Hindlimb muscle (tissue), 1 donor: ENCODE measurements at places on chromosomes 2 and 18.

DNA sequence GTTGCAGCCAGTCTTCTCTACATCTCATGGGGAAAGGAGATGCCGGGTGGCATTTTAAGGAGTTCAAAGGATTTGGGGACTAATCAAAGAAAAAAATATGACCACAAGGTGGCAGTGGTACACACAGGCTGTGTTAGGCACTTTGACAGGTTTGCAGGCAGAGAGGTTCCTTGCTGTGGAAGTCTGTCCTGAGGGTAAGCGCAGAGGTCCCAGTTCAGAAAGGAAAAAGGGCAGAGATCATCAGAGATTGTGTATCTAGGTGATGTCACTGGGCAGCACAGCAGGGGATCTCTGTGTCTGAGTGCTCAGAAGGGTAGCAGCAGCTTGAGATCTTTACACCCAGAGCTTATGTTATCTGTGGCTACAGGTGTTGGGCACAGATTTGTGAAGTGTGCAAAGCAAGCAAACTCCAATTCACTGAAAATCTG lies 231.4 kb downstream of the LRRTM1 start:
- DNase-seq, result peak; percentile 26

DNA sequence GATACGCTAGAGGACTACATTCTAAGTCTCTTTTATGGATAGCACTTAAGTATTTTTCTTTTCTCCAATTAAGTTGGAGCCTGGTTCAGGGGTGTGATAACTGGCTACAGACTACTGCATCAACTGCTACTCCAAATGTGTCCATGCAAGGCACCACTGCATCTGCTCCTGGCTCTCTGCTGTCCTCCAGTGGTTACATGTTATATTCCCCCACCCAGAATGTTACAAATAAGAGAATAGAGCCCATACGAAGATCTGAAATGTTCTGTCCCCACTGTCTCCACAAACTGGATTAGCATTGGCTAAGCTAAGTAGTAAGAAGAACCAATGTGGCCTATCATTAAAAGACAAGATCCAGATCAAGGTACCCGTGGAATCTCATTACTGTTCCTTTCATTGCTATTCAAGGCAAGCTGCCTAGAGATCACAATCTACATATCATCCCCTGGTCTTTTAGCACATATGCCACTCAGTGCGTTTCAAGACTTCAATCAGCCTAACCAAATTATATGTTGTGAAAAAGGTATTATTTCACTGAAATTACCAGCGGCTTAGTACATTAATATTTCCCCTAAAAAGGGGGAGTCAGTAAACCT lies 308.3 kb upstream of the SLC8A1 start:
- DNase-seq, result no peak

- DNase-seq, result no peak
Measured at GRCh38 chr2:36476411-36476810, 120.8 kb downstream of the CRIM1 start.

DNA sequence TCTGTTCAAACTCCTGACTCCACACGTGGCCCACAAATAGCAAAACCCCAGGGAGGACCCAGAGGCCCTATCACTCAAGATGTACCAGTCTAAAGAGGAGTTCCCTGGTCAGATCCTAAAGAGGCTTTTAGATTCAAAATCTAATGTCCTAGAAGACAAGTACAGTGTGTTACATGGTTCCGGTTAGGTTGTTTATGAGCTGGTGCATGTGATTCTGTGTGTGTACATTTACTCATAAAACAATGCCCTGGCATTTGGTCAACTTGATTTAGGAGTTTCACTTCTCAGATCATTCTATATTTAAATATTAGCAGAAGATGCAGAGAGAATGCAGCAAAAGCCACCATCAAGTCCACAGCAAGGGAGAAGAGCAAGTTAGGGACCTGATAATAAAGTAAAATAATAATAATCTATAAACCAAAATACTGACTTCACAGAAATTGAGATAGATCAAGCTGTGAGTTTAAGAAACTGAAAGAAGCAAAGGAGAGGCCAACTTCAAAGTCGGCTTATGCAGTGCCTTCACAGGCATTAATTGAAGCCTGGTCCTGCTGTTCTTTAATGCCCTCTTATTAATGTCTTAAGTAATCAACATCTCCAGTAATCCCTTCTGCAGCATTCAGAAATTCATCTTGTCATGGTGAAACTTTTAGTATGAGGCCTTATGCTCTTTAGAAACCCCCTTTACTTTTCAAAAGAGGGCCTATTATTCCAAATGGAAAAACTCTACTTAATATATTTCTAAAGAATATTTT lies 4.2 kb upstream of the AP1S3 start:
- DNase-seq, result no peak

GRCh38 chr2:189155795-189156194 lies 23.8 kb downstream of the COL5A2 start:
- no peak for DNase-seq

GRCh38 chr18:27277554-27277953 lies 92.4 kb upstream of the CHST9 start:
- DNase-seq, result no peak

GRCh38 chr18:44974174-44974573 lies 293.5 kb downstream of the SETBP1 start:
- no peak for DNase-seq

DNA sequence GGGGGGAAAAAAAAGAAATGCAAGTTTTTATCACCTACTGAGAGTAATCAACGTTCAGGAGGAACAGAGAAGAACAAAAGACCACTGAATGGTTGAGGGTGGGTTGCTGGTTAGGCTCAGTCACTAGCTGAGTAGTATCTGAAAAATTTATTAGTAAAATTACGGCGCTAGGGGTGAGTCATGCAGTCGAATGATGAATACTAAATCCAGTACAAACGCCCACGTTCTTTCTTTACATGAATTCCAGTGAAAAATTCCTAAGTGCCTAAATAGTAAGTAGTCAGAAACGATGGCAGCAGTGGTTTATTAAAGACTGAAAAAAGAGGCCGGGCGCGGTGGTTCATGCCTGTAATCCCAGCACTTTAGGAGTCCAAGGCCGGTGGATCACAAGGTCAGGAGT lies 52.0 kb downstream of the TEKT4 start:
- DNase-seq, result no peak

DNA sequence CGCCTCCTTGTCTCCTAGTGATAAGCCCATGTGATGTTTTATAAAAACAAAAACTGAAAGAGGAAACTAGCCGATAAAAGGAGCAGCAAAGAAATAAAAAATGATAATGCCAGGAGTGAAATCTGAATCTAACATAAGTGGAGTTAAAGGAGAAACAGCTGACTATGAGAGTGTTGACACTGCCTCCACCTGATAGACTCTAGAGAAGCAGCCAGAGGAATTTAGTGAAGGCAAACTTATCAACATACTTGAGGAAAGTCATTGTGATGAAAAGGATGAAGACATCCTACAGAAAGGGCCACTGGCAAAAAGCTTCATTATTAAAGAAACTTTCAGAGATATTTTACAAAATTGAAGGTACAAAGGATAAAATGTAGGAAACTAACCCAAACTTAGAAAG lies 1.9 kb downstream of the M1AP start:
- DNase-seq, result no peak

DNA sequence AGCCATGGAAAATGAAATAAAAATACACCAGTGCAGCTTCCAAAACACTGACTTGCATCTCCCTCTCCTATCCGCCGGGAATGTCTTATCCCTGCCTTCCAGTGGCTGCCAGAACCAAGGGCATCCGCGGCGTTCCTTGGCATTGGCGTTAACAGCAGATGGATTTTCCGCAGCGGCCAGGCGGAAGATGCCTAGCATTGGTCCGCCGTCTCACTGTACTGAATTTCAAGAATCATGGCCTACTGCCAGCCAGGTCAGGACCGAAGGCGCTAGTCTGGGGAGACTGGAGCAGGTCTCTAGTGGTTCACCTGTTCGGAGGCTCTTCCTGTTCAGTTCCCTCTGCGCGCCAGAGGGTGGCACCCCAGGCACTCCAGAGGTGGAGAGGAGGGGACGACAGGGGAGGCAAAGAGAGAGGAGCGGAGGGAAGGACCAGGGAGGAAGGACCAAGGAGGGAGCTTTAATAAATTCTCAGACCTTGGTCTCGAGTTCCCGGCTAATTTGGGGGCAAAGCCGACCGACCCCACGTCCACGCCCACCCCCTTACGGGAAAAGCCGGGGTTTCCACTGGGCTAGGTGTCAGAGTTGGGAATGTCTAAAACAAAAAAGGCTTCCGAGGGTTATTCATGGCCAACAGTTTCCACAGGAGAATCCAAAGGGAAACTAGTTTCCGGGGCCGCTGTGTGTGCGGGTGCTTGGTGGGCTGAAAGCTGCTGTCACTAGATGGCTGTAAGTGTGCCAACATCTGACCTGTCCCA lies 3.7 kb upstream of the BCL2L11 start:
- DNase-seq, result peak; percentile 67

GRCh38 chr18:69580107-69580506 lies 179.4 kb downstream of the DOK6 start:
- DNase-seq, result no peak

DNA sequence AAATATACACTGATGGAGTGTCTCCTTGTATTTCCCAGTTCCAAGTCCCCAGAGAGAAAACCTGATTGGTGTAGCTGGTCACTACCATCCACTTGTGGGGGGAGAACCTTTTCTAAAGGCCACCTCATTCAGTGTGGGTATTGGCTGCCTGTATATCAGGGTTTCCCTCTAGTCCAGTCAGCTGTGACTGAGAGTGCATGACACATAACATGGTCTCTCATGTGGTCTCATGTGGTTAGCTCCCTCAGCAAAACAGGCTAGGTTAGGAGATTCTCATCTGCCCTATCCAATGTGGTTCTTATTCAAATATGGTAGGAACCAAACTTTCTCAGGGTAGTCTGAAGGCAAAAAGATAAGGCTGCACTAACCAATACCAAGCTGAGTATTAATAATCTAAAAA lies 4.1 kb upstream of the GORASP2 start:
- DNase-seq, result no peak

DNA sequence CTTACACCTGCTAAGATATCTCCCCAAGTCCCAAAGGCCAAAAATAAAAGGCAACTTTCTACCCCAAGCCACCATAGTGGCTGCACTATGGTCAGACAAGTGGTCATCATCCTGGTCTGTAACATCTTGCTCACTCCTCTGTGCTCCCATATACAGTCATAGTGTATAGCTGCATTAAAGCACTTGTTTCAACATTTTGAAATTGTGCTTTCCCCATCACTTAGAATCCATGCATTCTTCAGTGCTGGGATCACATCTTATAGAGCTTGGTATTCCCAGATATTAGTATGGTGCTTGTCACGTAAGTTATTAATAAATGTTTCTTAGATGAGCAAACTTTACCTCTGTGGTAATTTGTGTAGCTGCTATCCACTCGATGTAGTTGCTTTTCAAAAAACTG lies 40.4 kb upstream of the CDC42EP3 start:
- no peak for DNase-seq

DNA sequence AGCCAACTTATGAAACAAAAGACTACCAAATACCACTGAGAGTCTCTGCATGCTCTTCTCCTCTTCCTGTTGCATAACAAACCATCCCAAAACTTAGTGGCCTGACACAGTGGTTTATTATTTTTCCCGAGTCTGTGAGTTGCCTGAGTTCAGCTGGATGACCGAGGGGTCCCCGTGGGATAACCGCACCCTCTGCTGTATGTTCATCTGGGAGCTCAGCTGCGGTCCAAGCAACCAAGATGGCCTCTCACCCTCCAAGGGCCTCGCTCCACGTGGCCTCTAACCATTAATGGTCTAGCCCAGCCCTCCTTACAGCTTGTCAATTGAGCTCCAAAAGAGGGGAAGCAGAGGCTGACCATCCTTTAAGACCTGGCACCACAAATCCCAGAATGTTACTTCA lies 17.1 kb downstream of the ITM2C start:
- no peak for DNase-seq

DNA sequence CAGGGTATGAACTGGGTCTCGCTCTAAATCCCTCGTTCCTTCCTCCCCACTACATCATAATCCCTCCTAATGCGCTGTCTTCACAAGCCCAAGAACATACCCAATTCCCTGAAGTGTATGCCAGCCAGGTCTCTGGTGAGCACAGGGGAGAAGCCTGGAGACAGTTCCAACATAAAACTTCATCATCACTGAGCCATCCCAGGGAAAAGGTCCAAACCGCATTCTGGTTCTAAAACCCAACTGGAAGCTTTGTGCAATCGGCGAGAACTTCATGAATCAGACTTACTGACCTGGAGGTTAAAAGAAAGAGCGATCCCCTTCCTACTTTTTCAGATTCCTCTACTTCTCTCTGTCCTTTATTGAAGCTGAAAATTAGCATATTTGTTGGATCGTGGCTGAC lies 132.7 kb downstream of the ALPK2 start:
- no peak for DNase-seq

DNA sequence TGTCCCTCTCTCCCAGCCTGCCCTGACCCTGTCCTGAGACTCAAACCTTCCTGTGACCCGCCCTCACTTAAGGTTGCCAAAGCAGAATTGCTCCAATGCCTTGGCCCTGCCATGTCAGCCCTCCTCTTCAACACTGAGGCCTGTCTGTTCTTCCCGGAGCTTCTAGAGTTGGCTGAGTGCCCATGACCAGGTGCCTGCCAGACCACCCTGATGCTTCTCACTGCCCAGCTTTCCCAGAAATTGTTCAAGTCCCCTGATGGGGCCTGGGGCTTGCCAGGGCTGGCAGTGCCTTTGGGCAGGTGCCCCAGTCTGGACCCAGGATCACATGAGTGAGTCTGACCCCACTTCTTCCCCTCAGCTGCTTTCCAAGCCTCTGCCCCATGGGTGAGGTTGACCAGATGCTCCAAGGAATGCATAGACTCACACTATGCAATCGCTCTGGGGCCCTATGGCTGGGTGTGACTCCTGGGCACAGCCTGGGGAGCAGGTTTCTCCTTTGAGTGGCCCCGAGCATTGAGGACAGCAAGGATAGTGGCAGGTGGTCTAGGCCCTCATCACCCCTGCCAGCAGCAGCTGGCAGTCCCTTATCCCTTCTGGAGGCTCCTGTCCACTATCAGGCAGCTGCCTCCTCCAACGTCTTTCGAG lies 3.1 kb upstream of the INPP5D start:
- DNase-seq, result no peak

GRCh38 chr18:48816554-48816953 lies 134.2 kb downstream of the SMAD7 start:
- DNase-seq, result no peak

GRCh38 chr2:160290598-160290997 lies 90.5 kb upstream of the ITGB6 start:
- no peak for DNase-seq

DNA sequence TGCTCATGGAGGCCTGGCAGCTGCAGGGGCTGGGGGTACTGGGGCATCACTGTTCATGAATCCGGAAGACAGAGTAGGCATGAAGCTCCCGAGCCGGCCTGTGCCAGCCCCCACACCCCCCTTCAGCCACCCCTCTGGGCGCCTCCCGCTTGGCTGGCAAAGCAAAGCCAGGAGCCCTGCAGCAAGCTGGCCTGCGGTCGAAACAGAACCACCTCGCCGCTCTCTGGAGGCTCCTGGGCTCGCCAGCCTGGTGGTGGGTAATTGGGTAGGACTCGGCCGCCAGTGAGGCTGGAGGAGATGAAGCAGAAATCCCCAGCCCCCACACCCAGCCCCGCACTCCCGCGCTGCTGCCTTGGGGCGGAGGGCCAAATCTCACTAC lies 70.9 kb upstream of the GPC1 start:
- no peak for DNase-seq

- DNase-seq, result no peak
Measured at GRCh38 chr2:130261099-130261498, 62.9 kb upstream of the TUBA3E start.
